ENCODE measurements at places on chromosomes 16 and 17.

GRCh38 chr16:4085405-4085970 lies 30.8 kb downstream of the ADCY9 start:
- no peak for DNase-seq
- no peak overlapping the region for H3K27ac ChIP-seq
- H3K27me3 ChIP-seq: no peaks in the 10 kb centered on the region
- no peaks in the 10 kb centered on the region for H3K36me3 ChIP-seq
- H3K4me1 ChIP-seq: peaks cover 19% of the 10 kb centered on the region

GRCh38 chr17:3020381-3020780 lies 43.0 kb downstream of the OR1D5 start:
- no peaks in the 10 kb centered on the region for H3K4me1 ChIP-seq
- H3K27me3 ChIP-seq: no peaks in the 10 kb centered on the region
- no peak for DNase-seq

- H3K36me3 ChIP-seq: no peaks in the 10 kb centered on the region
- H3K27ac ChIP-seq: no peak overlapping the region
- no peak for DNase-seq
- peaks cover 4% of the 10 kb centered on the region for H3K4me1 ChIP-seq
Observed at GRCh38 chr17:13518261-13519000, 83.3 kb downstream of the HS3ST3A1 start.

DNA sequence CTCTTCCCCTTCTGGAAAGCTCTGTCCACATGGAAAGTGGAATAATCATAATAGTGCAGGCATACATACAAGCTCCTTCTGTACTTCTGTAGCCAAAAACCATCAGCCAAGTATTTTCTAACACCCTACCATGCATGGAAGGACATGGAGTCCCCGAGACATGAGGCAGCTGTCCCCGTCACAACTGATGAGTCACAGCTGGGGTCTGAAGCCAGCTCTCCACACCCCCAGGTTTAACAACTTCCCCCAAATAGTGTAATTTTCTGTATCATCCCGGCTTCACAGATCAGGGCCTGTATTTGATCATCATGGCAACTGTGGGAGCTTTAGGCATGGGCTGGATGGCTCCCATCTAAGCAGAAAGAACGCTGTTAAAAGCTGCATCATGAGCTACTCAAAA lies 16.6 kb downstream of the C16orf96 start:
- H3K27ac ChIP-seq: peak overlapping the region; percentile 52
- DNase-seq: no peak
- no peak overlapping the region for H3K4me3 ChIP-seq
- H3K27me3 ChIP-seq: peaks cover 17% of the 10 kb centered on the region
- H3K36me3 ChIP-seq: no peaks in the 10 kb centered on the region

- no peak overlapping the region for H3K4me3 ChIP-seq
- 0 out of 2 replicates have a peak, but pooled peaks cover 2% of the 10 kb centered on the region for H3K36me3 ChIP-seq
- H3K27ac ChIP-seq: peak overlapping the region; percentile 71
- peaks cover 24% of the 10 kb centered on the region for H3K4me1 ChIP-seq
- no peak for DNase-seq
- H3K27me3 ChIP-seq: no peaks in the 10 kb centered on the region
Observed at GRCh38 chr16:85227084-85227945, 115.0 kb upstream of the CIBAR2 start.

- peaks cover 59% of the 10 kb centered on the region for H3K4me1 ChIP-seq
- peak overlapping the region; percentile 86 for H3K27ac ChIP-seq
- no peaks in the 10 kb centered on the region for H3K36me3 ChIP-seq
- H3K4me3 ChIP-seq: peak overlapping the region; percentile 80
- H3K27me3 ChIP-seq: no peaks in the 10 kb centered on the region
- DNase-seq: peak; percentile 98
Observed at GRCh38 chr17:57662644-57663308, 82.3 kb downstream of the CCDC182 start.
